ENCODE measurements at places on chromosomes 2 and 18. TPM values are rescaled to one million over a fixed set of nuclear protein-coding genes. Genes with fewer than 3 reads are reported as not detected.

ZNF236 gene
- total RNA-seq = 15.0 TPM

PLCD4 gene
- total RNA-seq = 0.64 TPM

VIT gene
- total RNA-seq = not detected

SLC5A7 gene
- not detected for total RNA-seq

SERPINB12 gene
- total RNA-seq = not detected

NYAP2 gene
- not detected for total RNA-seq

Data from HCT116 (cell line).